ENCODE measurements at places on chromosomes 2 and 18. TPM values are rescaled to one million over a fixed set of nuclear protein-coding genes. Genes with fewer than 3 reads are reported as not detected.

The KIF1A gene
- total RNA-seq = 8.2 TPM

The COLEC11 gene
- total RNA-seq = 0.52 TPM

The FABP1 gene
- not detected for total RNA-seq

The TGIF1 gene
- 18.8 TPM for total RNA-seq

The TBR1 gene
- total RNA-seq = not detected

The GPR55 gene
- total RNA-seq = 18.8 TPM

The CEP192 gene
- total RNA-seq = 27.5 TPM

The OR6B2 gene
- not detected for total RNA-seq

The KCNJ3 gene
- not detected for total RNA-seq

The ZAP70 gene
- total RNA-seq = 204 TPM

The DCTN1 gene
- total RNA-seq = 94.1 TPM

The VSNL1 gene
- not detected for total RNA-seq

The REG3G gene
- total RNA-seq = not detected

The IL1RL1 gene
- total RNA-seq = 0.10 TPM

The CXCR4 gene
- 56.4 TPM for total RNA-seq

The UPP2 gene
- total RNA-seq = not detected

The GREB1 gene
- total RNA-seq = 0.52 TPM

The LYPD6B gene
- total RNA-seq = not detected

The IL18RAP gene
- total RNA-seq = 5.3 TPM

The C2orf66 gene
- total RNA-seq = not detected

The GPR75 gene
- total RNA-seq = 1.4 TPM

The TXNDC2 gene
- total RNA-seq = not detected

The AMER3 gene
- not detected for total RNA-seq

The SNX17 gene
- total RNA-seq = 88.1 TPM

The SCN7A gene
- total RNA-seq = not detected

The EMILIN2 gene
- 26.3 TPM for total RNA-seq

The LBX2 gene
- 0.18 TPM for total RNA-seq

The TMEM247 gene
- total RNA-seq = not detected

The CLEC4F gene
- not detected for total RNA-seq

The CERS6 gene
- total RNA-seq = 21.3 TPM

The HOXD12 gene
- total RNA-seq = not detected

The ABCG5 gene
- total RNA-seq = not detected

The SPATA3 gene
- total RNA-seq = not detected

The TMEM17 gene
- total RNA-seq = 0.25 TPM

The DLGAP1 gene
- total RNA-seq = not detected

The ASIC4 gene
- not detected for total RNA-seq

The SLC23A3 gene
- total RNA-seq = 1.1 TPM

The CHRNG gene
- total RNA-seq = not detected

The HOXD8 gene
- total RNA-seq = not detected

The ABCB11 gene
- total RNA-seq = not detected

The IL36B gene
- not detected for total RNA-seq
